ENCODE measurements at places on chromosomes 7 and 10.

DNA sequence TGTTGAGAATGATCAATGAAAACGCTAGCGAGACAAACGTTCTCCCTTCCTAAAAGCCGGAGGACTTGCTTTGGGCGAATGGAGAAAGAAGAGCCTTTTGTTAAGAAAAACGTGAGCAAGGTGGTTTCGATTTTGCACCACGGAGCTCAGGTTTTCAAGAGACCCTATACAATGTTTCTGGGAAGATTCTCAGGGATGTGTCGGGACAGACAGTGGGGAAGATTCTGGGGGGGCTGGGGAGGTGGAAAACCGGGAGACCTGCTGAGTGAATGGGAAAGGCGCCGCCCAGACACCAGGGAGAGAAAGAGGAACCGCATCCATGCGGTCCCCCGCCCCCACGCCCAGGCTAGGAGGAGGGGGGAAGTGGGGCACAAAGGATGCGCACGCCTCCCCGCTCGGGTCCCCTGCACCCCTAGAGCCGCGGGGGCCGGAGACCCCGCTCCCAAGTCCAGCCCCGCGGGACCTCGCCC is 745 bp downstream of the YWHAG start:
- DNase-seq: peak; percentile 54

GRCh38 chr7:137601642-137602041 is 245.1 kb downstream of the DGKI start:
- DNase-seq: no peak

DNA sequence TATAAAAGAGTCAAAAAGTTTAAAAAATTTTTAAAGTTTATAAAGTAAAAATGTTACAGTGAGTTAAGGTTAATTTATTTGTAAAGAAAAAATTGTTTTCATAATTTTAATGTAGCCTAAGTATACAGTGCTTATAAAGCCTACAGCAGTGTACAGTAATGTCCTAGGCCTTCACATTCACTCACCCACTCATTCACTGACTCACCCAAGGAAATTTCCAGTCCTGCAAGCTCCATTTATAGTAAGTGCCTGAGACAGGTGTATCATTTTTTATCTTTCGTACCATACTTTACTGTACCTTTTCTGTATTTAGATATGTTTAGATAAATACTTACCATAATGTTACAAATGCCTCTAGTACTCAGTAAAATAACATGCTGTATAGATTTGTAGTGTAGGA is 269.7 kb upstream of the PHF14 start:
- no peak for DNase-seq

- no peak for DNase-seq
Observed at GRCh38 chr10:1126461-1126860, 70.3 kb downstream of the WDR37 start.

DNA sequence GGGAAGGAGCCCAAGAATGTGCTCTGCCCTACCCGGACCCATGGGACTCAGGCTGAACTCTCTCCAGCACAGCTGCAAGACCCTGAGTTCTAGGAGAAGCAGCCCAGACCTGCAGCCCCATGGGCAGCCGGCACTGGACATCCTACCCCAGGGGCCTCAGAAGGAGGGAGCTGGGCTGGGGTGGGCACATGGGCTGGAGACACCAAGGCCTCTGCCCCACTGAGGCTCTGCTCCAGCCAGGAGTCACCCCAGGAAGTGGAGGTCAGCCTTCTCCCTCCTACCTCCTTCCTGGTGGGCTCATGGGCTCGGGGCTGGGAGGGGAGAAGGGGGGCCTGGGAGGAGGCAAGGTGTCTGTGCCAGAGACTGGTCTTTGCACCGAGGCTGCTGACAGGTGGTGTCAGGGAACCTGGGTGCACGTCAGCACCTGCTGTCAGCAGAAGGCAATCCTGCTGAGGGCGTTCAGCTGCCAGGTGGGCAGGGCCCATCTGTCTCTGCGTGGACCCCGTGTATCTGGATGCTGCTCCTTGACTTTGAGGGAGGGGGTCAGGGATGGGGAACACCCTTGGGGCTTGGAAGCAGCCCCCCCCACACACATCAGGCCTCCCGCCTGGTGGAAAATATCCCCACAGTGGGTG is 95.2 kb downstream of the PDGFA start:
- DNase-seq: no peak

Measured in M059J (cell line).